ENCODE measurements at places on chromosomes 2 and 18.

DNA sequence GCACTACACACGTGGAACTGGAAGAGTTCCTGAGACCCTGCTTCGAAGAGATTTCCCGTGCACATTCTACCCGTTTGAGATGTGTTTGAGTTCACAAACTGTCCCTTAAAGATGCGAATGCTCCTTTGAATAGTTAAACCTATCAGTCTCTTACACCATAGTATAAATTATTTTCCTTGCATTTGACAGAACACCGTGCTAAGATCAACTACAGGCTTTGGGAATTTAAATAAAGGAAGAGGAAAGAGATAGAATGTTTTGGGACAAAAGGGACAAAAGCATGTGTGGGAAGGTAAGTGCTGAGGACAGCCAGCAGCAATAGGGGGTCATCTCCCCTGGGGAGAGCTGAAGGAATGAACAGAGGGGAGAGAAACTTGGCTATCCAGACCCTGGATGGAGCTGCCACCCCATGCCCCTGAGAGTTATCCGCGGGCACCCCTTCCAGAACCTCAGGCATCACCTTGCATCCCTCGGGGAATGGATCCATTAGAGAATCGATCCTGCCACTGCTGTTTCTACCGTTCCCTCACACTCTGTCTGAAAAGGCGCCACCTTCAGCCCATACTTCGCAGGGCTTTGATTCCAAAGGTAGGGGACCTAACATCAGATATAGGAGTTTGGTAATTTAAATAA is 888 bp upstream of the ADCY3 start:
- DNase-seq = no peak

GRCh38 chr2:226818930-226819329 is 16.9 kb upstream of the RHBDD1 start:
- no peak for DNase-seq

DNA sequence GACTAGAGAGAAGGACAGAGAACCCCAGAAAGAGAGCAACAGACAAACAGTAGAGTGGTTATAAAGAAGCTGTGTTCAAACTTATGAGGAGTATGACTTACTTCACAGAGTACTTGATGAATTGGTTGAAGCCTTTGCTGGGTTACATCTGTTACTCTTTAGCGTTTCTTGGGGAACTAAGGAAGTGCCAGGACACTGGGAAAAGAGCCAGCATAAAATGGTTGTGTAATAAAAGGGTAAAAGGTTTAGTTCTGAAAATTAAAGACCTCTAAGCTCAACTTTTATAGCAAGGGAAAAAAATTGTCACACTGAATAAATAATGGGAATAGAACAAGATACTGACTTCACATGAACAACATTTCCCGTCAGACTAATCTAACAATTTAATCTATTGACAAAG is 17.0 kb upstream of the STAT4 start:
- DNase-seq = peak; percentile 68

DNA sequence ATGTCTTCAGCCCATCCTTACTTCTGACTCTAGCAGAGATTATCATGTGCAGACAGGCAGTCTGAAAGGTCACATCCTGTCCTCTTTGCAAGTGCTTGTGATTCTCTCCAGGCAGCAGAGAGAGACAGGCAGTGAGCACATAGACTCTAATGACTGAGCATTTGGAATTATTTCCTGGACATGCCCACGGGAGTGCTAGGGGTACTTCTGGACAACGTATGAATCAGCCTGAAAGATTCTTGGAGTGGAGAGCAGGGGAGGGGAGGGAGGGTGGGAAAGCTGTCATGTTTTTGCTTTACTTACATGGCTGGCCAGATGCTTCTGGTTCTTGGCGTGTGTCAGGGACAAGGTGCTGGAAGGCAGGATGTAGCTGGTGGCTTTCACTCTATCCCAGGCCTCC is 150.6 kb downstream of the RIF1 start:
- DNase-seq = peak; percentile 60

- no peak for DNase-seq
These were observed 55.2 kb upstream of the MAPRE2 start for GRCh38 chr18:34985963-34986362.

DNA sequence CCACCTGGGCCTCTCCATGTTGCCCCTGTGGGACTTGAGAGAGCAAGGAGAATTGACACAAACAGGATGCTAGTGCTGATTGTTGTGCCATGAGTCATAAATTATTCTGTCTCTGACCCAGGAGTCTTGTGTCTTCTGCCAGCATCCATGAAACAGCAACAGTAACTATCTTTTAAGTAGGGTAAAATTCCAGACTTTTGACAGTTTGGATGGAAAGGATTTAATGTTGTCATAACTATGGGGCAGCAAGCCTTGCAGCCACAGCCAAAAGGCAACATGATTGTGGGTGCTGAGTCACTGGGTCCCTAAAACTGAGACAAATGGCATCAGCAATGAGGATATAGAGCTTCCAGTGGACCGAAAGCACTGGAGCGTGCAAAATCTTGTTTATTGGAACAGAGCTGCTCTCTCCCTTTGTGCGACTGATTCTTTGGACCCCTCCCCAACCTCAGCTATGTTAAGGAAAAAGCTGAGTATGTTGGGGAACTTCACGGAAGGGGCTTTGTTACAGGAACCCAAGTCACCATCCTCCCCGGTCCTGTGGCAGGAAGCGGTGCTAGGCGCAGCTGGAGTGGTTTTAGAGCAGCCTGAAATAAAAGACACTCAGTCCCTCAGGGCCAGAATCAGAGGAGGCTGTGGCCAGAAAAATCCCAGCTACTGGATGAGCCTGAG is 9.6 kb upstream of the ITPRIPL1 start:
- peak; percentile 82 for DNase-seq

- DNase-seq = no peak
These were observed 38.8 kb downstream of the ZNF519 start for GRCh38 chr18:14093307-14093915.

GRCh38 chr2:25366629-25367028 is 24.9 kb upstream of the DNMT3A start:
- no peak for DNase-seq

- DNase-seq = no peak
These were observed 250.3 kb downstream of the TTC32 start for GRCh38 chr2:19651466-19651865.

DNA sequence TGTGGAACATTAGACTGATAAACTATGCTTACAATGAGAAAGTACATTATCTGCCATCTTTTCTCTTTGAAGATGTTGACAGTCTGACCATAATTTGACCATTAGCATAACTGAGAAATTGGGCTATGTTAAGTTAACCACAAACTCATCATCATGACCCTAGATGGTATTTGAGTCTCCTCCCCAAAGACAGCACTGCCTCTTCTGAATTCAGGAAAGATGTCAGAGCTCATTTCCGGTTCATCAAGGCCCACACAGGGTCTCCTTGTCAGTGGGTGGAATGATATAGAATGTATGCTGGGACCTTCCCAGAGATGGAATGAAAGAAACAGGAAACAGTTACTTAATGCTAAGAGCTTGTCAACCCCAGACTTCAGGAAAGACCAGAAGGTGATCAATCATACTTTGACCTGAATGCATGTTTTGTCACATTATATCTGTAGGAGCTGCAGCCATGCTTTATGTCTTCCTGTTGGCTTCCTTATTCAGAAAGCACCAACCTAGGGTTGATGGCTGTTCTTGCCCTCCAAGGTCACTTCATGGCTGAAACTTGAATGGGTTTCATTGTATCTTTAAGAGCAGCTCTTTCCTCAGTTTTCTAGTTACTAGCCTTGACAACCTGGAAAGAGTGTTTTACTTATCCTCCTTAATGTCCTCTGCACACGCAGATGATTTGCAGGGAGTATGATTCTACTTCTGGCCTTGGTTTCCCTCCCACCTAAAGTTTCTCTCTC is 99.1 kb upstream of the NEUROD1 start:
- DNase-seq = peak; percentile 50

DNA sequence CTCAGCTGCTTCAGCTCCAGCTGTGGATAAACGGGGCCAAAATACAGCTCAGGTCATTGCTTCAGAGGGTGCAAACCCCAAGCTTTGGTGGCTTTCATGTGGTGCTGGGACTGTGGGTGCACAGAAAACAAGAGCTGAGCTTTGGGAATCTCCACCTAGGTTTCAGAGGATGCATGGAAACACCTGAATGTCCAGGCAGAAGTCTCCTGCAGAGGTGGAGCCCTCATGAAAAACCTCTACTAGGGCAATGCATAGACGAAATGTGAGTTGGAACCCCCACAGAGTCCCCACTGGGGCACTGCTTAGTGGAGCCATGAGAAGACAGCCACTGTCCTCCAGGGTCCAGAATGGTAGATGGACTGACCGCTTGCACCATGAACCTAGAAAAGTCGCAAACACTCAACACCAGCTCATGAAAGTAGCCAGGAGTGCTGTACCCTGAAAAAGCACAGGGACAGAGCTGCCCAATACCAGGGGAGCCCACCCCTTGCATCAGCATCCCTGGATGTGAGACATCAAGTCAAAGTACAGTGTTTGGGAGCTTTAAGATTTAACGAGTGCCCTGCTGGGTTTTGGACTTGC is 147.9 kb upstream of the SOX11 start:
- DNase-seq = no peak

- DNase-seq = no peak
These were observed 83.7 kb upstream of the UBXN4 start for GRCh38 chr2:135657806-135658582.

- no peak for DNase-seq
These were observed 863 bp downstream of the ECEL1 start for GRCh38 chr2:232486558-232487384.

DNA sequence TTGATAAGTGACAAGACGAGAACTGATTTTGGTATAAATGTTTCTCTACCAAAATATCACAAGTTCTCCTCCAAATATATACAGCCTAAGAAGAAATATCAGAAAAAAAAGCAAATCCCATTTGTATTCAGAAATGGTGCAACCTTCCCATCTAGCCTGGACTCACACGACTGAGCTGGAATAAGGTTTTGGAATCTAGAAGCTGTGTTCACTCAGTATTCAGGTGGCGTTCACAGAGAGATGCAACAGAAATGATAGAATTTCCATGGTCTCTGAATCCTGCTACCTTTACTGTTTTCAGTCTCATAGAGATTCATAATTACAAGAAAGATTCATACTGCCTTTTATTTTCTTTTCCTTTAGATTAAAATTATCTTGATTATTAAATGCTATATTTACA is 347.2 kb upstream of the TRIB2 start:
- DNase-seq = no peak

GRCh38 chr2:46333912-46334311 is 36.7 kb downstream of the EPAS1 start:
- peak; percentile 41 for DNase-seq

DNA sequence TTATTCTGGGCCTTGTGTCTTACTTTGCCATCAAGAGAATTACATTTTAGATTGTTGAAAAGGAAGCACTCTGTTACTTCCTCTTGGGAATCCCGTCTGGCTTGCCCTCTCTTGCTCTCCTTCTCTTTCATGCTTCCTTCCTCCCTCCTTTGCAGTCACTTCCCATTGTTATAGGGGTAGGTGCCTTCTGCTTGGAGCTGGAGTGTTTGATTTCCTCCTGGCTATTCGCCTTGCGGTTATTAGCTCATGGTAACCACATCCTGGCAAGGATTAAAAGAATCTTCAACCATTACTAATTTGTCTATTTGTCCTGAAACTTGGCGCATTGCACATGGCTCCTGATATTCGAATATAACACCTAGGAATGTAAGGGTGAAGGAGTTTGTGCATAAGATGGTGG is 115.0 kb downstream of the CERS6 start:
- DNase-seq = peak; percentile 81

DNA sequence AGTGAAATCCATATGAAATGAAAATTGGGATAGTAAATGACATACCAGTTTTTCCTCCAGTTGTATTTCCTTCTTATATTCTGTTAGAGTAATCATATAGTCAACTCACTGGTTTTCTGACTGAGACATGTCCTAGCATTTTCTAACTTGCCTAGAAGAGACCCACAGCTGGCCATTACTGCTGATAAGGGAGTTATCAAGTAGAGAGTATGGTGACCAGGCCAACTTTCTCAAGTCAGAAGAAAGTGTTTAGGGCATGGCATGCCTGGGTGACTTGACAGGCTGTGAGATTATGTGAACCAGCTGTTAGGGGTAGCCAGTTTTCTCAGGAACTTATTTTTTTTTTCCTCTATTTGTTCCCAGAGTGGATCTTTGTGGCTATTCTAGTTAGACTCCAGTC is 81.2 kb downstream of the GPD2 start:
- no peak for DNase-seq

DNA sequence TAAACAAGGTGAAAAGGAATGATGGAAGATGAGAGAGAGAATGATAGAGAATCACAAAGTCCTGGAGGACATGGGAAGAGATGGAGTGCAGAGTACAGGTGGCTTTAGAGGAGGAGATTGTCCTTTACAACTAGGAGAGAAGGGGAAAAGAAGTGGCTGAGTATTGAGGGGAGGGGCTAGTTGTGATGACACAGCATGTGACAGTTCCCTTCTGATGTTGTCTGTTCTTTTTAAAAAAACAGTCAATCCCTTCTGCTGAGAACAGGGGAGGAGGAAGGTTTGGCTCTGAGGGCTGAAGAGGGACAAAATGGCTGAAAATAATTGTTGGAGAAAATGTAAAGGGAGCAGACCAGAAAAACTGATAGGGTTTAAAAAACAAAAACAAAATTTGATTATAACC is 44.0 kb downstream of the STEAP3 start:
- DNase-seq = no peak

GRCh38 chr2:234414596-234414995 is 82.3 kb downstream of the ARL4C start:
- no peak for DNase-seq

DNA sequence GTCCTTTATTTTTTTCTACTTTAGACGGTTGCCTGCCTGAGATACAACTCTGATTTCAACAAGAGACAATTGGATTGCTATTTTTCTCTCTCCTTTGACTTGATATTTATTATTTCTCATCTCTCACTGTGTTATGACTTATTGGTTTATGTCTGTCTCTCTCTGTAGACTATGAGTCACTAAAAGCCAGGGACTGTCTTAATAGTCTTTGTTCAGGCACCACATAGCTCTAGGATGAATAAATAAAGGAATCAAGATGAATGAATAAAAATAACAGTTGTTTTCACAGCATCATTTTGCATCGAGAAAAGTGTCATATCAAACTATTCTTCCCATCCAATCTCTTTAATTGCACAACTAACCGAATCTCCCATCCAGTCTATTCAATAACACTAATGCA is 31.4 kb upstream of the CD28 start:
- DNase-seq = peak; percentile 79

- peak; percentile 85 for DNase-seq
These were observed 88.0 kb upstream of the RAB27B start for GRCh38 chr18:54740136-54740846.

GRCh38 chr2:162908567-162908966 is 70.0 kb upstream of the KCNH7 start:
- no peak for DNase-seq

DNA sequence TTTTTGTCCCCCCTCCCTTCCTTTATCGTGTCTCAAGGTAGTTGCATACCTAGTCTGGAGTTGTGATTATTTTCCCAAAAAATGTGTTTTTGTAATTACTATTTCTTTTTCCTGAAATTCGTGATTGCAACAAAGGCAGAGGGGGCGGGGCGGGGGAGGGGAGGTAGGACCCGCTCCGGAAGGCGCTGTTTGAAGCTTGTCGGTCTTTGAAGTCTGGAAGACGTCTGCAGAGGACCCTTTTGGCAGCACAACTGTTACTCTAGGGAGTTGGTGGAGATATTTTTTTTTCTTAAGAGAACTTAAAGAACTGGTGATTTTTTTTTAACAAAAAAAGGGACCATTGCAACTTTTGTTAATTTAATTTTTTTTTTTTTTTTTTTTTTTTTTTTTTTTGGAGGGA is 2.1 kb downstream of the SOX11 start:
- peak; percentile 3 for DNase-seq

GRCh38 chr18:46688853-46689525 is 32.0 kb upstream of the LOXHD1 start:
- DNase-seq = no peak

Data from iris pigment epithelial cell (primary cell).